ENCODE measurements at places on chromosomes 13 and 19.

- no peak for DNase-seq
These were observed 62.4 kb upstream of the ADGRE5 start for GRCh38 chr19:14318873-14319272.

- no peak for DNase-seq
These were observed 5.0 kb downstream of the NFILZ start for GRCh38 chr19:8635422-8635821.

- DNase-seq = no peak
These were observed 23.7 kb upstream of the UBE2L5 start for GRCh38 chr13:30398601-30399072.

DNA sequence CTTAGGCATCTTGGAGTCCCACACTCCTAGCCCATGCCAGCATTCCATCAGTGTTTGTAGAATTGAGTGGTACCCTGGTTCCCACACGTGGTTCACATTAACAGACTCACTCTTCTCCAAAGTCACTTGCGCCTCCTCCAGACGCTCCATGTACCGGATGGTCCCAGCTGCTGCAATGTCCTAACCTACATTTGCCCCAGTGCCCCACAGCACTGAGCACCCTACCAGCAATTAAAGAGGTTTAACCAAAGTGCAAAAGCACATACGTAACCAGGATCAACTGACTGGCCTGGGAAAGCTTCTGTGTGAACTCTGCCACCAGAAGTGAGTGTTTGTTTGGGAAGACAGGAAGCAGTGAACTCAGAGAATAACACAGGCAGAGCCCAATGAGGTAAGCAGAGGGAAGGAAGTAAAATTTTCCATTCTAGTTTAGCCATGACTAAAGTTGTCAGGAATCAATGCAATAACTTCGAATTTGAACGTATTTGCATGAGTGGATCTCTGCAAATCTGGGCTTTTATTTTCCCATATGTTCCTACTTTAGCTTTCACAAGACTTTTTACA, 7.3 kb upstream of the MEDAG start:
- DNase-seq = peak; percentile 48

DNA sequence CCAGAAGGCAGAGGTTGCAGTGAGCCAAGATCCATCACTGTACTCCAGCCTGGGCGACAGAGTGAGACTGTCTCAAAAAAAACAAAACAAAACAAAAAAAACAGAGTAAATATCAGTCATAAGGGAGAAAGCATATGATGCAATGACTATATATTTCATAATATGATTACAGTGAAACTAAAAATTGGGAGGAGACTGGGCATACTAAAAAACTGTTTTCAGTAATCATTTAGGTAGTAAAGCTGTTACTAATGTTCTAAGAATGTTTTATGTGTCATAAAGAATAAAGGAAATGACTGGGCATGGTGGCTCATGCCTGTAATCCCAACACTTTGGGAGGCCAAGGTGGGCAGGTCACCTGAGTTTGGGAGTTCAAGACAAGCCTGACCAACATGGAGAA, 15.9 kb downstream of the ZNF573 start:
- no peak for DNase-seq

GRCh38 chr19:10372690-10373089, 7.7 kb downstream of the TYK2 start:
- no peak for DNase-seq

DNA sequence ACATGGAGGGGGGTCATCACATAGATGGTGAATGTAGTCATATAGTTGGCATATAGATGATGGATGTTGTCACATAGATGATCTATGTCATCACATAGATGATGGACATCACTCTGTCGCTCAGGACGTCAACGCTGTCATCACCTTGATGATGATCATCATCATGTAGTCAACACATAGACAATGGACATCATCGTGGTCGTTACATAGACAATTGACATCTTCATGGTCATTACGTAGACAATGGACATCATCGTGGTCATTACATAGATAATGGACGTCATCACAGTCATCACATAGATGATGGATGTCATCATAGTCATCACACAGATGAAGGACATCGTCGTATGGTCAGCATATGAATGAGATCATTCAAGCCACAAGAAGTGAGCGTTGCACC, 28.6 kb upstream of the SLC15A1 start:
- no peak for DNase-seq

DNA sequence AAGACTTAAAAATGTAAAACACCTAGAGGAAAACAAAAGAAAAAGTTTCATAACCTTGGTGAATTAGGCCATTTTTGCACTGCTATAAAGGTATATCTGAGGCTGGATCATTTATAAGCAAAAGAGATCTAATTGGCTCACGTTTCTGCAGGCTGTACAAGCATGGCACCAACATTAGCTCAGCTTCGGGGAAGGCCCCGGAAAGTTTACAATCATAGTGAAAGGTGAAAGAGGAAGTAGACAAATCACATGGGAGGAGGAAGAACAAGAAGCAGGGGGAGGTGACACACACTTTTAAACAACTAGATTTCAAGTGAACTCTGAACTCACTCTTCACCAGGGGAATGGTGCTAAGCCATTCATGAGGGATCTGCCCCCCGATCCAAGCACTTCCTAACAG, 1358.5 kb upstream of the PCDH9 start:
- DNase-seq = no peak

- no peak for DNase-seq
These were observed 112.9 kb upstream of the CACNA1A start for GRCh38 chr19:13619203-13619632.

DNA sequence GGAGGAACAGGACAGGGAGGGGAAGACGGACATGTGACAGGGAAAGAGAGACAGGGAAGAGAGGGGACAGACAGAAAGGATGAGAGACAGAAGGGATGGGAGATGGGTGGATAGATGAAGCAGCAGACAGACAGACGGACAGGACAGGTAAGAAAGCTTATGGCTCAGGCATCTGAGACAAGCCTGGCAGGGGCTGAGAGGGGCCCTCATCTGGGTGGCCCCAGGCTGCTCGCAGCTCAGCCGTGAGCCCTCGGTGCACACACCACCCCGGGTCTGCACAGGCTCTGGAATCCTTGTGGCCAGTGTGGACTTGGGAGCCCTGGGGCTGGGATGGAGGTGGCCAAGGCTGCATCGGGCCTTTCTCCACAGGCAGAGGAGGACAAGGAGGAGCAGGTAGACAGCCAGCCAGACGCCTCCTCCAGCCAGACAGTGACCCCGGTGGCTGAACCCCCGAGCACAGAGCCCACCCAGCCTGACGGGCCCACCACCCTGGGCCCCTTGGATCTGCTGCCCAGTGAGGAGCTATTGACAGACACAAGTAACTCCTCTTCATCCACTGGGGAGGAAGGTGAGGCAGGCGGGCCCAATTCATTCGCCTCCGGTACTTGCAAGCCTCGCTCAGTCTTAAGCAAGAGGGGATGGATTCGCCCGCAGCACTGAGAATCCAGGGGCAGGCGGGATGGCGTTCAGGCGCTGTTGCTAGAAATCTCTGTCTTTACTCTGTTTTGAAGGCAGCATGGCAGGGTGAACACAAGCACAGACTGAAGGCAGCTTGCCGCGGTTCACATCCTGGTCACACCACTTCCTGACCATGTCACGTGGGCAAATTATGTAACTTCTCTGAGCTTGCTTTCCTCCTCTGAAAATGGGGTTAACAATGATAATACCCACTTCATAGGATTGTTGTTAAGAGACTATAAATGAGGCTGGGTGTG, 14.0 kb downstream of the GRAMD1A start:
- no peak for DNase-seq

GRCh38 chr13:62997696-62998095, 1582.0 kb upstream of the PCDH20 start:
- no peak for DNase-seq

DNA sequence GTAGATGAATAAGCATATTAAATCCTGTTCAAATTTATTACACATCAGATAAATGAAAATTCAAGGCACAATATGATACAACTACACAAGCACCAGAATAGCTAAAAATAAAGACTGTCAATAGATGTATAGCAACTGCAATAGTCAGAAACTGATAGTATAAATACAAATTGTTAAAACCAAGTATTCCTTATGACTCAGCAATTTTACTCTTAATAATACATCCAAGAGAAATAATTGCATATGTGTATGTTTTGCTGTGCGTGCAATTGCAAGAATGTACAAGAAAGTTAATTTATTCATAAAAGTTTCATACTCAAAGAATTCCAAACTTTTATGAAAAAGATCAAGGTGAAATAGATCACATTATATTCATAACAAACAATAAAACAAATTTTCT, 1338.1 kb downstream of the OLFM4 start:
- no peak for DNase-seq

- no peak for DNase-seq
These were observed 138.8 kb upstream of the ZNF536 start for GRCh38 chr19:30233375-30233774.

DNA sequence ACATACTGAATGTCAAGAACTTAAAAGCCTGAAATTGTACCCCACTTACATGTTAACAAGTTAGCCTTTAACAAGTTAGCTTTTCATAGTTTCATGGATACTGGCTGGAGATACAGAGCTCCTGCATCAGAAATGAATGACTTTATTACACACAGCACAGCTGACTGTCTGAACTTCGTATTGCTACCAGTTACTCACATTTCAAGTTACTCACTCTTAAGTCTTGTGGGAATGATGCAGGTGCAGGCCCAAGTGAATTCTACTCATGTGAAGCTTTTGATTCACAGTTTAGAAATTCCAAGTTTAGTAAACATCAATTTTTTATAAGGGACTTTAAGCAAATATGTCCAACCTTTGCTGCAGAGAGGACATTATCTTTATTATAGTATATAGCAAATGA, 762.2 kb upstream of the PRR20A start:
- DNase-seq = no peak

DNA sequence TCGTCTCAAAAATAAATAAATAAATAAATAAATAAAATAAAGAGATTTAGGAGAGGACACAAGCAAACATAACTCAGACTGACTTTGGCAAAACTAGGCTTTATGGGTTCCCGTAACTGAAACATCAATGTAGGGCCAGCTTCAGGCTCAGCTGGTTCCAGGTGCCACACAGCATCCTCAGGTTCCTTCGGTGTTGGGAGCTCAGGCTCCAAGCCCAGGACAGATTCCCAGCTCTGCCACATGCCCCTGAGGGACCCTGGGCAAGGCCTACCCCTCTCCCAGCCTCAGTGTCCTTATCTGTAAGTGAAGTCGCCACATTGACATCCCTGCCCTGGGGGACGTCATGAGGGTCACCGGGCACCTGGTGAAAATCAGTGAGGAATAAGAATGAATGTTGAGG, 18.7 kb downstream of the MISP start:
- DNase-seq = no peak

- no peak for DNase-seq
These were observed 100.7 kb upstream of the OBI1 start for GRCh38 chr13:78759704-78760103.

- DNase-seq = no peak
These were observed 52.0 kb downstream of the KLF2 start for GRCh38 chr19:16376649-16377048.

DNA sequence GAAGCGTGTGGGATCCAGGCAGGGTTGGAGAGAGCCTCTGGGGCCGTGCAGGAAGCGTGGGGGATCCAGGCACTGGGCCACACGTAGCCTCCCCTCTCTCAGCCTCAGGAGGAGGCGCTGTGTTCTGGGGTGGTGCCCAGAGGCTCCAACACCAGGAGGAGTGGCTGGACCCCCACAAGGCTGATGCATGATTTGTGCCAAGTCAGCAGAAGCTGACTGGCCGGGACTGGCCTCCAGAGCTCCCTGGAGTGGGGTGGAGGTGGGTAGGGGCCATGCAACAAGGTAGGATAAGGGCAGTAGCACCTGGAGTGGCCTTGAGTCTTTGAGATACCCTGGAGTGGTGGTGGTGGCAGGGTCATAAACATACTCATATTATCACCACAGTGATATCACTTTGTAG, 75.3 kb downstream of the ERICH6B start:
- DNase-seq = no peak

- DNase-seq = no peak
These were observed 260.6 kb upstream of the NBEA start for GRCh38 chr13:34681405-34681955.

DNA sequence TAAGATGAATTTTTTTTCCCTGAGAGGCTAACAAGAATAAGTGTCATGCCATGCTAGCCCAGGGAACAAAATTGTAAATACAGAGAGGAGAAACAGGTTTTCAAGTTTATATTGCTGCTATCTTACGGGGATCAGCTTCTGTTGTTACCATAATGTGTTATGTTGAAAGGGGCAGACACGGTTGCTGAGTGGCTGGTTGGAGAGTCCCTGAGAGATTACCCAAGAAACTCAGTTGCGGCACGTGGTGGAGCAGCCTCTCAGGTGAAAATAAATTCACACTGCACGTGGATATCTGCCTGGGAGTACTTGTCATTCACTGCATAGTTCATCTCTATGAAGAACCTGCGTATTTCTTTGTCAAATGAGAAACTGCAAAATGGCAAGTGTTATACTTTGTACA, 293.6 kb downstream of the TDRD3 start:
- DNase-seq = no peak

GRCh38 chr19:1953441-1954094, 12.6 kb downstream of the CSNK1G2 start:
- DNase-seq = no peak

DNA sequence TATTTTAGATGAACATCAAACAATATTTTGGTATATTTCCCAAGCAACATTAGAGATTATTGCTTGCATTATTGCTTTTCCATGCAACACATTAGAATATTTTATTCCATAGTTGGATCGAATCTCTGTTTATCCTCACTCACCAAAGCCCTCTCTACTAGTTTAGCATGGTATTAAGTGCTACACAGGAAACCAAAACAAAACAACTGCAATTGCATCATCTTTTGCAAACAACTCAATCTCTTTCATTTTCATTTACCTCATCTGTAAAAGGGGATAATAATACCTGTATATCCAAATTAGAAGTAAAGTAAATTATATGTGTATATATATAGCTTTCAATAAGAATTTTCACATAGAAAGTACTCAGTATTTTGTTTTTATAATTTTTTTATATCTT, 147.8 kb upstream of the PCDH9 start:
- no peak for DNase-seq
